ENCODE measurements at places on chromosomes 7 and 10.

DNA sequence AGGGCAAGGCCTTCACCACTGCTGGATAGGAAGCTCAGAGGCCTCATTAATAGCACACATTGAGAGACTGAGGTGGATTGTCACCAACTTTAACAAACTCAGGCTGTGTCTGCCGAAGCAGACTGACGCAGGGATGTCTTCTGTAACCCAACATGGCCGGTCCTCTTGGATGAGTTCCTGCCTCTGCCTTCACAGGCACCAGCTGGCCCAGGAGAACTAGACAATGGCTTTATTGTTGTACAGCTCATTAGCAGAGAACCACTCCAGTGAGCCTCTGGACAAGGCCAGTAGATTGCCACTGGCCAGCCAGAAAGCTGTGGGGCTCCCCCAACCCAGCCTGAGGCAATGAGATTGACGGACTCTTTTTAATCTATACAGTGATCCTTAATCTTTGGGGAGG is 9.4 kb downstream of the NODAL start:
- no peak for DNase-seq

DNA sequence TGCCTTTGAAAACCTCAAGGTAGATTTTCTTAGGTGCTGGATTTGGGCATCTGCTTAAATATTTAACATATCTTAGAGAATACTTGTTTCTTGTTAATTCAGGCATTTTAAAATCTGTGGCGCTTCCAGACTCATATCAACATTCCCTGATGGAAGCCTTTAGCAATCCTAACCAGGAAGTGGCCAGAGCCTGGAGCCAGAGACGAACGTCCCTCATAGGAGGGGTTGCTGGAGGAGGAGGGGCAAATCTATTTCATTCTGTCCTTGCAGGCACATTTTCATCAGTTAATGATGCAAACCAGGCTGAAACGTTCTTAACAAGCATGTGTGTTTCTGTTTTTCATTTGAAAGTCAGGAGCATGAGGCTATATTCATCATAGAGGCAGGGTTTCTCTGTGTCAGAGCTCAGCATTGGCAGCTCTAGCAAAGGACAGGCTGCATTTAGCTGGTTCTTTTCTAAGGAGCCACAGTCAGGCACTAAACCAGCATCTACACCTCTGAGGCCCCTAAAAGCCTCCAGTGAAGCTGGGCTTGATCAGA is 17.8 kb upstream of the IFIT2 start:
- DNase-seq: peak; percentile 39

DNA sequence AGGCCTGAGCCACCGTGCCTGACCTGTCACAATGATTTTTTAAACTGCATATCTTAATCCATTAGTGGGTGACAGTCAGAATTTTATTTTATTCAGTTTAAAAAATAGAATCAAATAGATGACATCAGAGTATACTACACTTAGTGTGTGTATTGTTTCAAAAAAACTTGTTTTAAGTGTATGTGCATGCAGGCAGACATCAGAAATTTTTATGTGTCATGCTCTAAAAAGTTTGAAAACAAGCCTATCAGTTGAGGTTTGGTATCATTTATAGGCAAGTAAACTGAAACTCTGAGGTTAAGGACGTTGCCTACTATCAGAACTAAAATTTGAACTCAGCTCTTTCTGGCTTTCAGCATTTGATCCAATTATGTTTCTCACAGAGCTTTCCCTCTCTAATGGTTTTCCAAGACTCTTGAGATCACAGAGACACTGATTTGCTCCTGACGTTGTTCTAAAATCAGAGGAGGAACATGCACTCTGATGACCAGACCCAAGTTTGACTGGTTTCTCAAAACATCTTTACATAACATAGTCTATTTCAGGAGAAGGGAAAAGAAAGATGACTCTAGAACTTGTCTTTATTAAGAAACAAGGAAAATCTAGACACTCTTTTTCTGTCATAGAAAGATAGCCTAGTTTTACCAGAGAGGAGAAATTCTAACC is 188.6 kb downstream of the AUTS2 start:
- no peak for DNase-seq

DNA sequence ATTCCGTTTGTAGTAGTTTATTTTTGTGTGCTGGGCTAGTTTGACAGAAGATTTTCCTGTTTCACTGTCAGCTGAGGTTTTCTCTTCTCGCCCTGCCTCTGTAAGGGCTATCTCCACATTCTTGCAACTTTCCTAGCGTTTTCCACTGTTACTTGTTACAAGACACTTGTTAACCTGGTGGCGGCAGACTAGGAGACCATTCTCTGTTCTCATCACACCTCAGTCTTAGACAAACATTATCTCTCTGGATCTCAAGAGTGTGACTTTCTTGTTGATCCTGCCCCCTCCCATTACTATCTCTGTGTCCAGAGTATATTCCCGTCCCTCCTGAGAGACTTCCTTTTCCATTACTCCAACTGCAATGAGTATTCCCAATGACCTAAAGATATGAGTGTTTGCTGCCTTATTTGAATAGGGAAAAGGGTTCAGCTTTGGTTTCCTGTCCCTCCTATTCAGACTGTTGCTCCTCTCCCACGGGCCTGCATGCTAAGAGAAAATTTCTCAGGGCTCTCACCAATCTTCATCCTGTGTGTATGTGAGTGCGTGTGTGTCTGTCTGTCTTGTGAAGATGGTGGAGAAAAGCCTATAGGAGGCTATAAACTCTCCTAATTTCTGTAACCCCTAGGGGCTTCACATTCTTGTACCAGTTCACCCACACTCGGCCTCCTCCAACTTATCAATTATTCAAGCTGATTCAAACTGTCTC is 722.4 kb upstream of the POT1 start:
- no peak for DNase-seq

- DNase-seq: no peak
Observed at GRCh38 chr7:2719007-2719406, 31.0 kb downstream of the AMZ1 start.
